Tongue (tissue), 3 donors: ENCODE measurements at places on chromosomes 4 and X. TPM values are rescaled to one million over a fixed set of nuclear protein-coding genes. Genes with fewer than 3 reads are reported as not detected.

CYSLTR1 gene
- 8.4 TPM for total RNA-seq

GRCh38 chr4:106364282-106364681 lies 4.3 kb downstream of the GIMD1 start:
- DNase-seq, result no peak

DNA sequence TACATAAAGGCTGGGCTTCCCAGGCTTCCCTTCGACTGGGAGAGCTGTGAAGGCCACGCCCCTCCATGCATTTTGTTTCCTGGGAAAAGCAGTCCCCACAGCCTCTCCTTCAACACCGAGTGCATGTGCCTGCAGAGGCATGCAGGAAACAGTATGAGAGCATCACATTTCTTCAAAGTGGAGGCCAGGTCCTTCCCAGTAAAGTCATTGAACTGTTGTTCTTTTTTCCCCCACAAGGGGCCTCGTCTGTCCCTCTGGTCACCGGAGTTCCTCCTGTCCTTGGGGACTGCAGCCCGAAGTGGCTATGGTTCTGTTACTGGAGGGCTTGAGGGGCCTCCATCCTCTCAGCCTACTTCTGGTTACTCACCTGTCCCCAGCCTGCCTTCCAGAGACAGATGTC lies 56.0 kb downstream of the RAI2 start:
- no peak for DNase-seq

GRCh38 chrX:1244164-1245076 lies 24.2 kb upstream of the CSF2RA start:
- peak; percentile 79 for DNase-seq

GRCh38 chr4:4690854-4691253 lies 149.0 kb upstream of the STX18 start:
- DNase-seq, result no peak

- DNase-seq, result no peak
Observed at GRCh38 chrX:95716841-95717240, 967.8 kb upstream of the DIAPH2 start.

PPM1K gene
- total RNA-seq, result 46.5 TPM

MED28 gene
- total RNA-seq, result 15.4 TPM

- DNase-seq, result peak; percentile 9
Observed at GRCh38 chrX:30141966-30142365, 73.4 kb upstream of the MAGEB2 start.

ZDHHC15 gene
- total RNA-seq, result 2.9 TPM
